ENCODE measurements at places on chromosomes 1 and 21.

- no peak for DNase-seq
These were observed 75.3 kb upstream of the RGS4 start for GRCh38 chr1:162993846-162994245.

DNA sequence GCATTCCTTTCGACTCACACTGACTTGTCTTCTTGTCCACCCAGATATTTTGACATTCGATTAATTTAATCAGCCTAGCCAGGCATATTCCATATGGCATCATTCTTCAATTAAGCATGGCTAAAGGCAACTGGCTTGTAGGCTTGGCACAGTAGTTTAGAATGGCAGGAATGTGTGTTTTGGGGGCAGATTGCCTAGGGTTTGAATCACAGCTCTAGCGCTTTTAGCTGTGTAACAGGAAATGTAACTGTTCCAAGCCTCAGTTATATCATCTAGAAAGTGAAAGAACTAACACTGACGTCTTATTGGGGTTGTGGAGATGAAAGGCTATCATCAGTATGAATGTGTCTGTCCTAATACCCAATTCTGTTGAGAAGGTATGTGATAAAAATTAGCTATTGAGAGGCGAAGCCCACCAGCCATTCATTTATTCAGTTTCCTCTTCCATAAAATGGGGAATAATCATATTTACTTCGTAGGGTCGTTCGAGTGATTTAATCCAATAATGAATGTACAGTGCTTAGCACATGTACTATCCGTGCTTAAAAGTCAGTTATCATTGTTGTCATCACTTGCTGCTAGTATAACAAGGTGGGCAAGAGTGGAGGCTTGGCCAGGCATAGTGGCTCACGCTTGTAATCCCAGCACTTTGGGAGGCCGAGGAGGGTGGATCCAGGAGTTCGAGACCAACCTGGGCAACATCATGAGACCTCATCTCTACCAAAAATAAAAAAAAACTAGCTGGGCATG lies 41.6 kb upstream of the GRHL3 start:
- DNase-seq: peak; percentile 2

DNA sequence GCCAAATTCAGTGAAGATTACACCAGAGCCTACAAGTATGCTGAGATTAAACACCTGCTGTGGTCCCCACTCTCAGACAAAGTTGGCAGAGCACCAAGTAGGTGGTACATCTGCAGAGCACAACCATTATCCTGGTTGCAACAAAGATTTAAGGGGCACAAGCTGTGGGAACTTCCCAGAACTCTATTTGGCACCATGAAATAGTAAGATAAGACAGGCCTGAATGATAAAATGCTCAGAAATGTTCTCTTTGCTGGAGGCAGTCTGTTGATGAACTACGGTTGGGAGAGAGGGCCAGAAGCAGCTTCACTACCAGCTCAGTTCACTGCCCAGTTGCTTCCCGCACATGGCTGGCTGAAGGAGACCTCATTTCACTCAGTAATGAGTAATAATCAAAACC lies 19.9 kb downstream of the RPL5 start:
- DNase-seq: peak; percentile 82

DNA sequence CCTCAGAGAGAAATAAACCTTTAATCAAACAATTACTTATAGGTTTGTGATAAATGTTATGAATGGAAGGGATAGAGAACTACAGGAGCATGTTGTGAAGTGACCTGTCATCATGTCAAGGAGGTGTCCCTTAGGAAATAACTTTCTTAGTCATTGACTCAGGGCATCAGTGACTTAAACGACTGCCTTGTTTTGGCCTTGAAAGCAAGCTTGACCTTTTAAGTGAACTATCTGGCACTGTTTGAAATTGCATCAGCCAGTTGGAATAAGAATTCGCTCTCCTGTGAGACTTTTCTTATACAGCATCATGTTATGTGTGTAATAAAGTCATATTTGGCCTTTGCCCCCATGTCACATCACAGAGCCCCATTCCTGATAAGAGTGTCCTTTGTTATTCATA lies 30.9 kb downstream of the LRRC8B start:
- DNase-seq: no peak

- DNase-seq: no peak
These were observed 5.2 kb downstream of the H6PD start for GRCh38 chr1:9239622-9240401.

GRCh38 chr1:207514890-207515289 lies 18.9 kb downstream of the CR1 start:
- DNase-seq: no peak

DNA sequence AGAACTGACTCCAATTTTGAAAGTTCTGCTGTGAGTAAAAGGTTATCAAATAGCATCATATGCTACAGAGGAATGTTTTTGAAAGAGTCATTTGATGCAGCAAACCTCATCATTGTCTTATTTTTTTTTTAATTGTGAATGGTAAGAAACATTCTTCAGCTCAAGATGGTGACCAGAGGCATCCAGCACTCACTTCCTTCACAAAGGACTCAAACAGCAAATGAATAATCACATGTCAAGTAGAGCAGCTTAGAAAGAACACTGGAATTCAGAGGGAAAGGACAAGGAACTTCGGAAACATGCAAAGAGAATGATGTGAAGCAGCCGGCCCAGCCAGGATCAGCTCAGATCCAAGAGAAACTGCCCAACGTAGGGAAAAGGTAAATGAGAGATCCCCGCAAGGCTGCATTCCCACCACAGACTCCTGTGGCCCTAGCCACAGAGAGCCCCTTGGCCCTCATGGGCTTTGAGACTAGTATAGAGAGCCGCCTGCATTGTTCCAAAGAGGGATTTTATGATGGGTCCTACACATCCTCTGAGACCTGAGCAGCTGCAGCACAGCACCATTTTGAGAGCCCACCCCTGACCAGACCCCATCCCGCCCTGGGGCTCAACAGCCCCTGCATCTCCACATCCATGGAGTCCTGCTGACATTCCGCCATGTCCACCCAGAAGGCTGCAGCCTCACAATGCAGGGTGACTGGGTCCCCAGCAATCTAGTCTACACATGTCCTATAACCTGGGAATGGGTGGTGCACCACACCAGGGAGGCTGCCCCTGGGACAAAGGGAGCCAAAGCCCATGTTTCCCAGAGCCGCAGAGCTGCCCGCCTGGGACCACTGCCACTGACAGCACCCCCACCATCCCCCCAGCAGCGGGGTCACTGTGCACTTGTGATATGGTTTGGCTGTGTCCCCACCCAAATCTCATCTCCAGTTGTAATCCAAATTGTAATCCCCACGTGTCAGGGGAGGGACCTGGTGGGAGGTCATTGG lies 21.2 kb upstream of the UTS2 start:
- DNase-seq: no peak

DNA sequence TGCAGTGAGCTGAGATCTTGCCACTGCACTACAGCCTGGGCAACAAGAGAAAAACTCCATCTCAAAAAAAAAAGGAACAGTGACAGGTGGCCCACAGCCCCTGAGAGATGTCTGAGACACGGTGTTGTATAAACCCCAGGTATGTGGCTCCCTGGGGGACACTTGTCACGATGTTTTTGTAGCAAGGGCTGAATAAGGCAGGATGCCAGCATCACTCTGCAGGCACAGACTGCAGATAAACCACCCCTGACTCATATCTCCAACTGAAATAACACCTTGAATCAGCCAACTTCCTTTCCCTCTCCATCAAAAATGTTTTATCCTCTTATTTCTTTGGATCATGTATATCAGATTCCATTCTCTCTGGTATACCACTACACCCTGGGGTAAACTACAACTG lies 52.5 kb downstream of the NMNAT2 start:
- DNase-seq: peak; percentile 15

DNA sequence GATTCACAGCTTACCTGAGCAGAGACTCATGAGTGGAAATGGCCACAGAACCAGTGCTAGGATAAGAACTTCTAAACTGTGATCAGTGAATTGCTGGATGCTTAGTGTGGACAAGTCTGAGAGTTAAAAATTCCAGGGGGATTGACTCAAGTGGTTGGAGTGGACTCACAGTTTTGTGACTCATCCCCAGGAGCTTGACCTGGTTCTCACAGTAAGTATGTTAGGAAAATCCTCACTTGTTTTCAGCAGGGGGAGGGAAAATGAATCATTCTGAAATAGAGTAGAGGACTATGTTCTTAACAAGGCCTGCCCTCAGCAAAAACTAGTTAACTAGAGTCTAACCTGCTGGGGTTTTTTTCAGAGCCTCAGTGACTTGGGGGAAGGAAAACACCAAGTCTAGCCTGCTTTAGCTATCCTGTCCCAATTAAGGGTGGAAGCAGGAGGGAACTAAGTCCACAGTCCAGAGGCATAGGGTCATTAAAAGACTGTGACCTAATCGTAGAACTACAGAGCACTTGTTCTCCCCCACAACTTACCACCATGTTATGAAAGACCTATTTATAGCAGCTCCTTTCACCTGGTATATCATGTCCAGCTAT lies 6.1 kb upstream of the CDC73 start:
- DNase-seq: no peak

DNA sequence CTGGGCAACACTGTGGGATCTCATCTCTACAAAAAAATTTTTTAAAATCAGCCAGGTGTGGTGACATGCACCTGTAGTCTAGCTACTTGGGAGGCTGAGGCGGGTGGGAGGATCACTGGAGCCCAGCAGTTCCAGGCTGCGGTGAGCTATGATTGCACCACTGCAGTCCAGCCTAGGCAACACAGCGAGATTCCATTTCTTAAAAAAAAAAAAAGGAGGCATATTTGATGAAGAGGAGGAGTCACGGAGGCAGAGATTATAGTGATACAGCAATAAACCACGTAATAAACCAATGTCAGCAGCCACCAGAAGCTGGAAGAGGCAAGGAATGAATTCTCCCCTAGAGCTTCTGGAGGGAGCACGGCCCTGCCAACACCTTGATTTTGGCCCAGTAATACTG lies 4.0 kb downstream of the LIX1L start:
- no peak for DNase-seq

DNA sequence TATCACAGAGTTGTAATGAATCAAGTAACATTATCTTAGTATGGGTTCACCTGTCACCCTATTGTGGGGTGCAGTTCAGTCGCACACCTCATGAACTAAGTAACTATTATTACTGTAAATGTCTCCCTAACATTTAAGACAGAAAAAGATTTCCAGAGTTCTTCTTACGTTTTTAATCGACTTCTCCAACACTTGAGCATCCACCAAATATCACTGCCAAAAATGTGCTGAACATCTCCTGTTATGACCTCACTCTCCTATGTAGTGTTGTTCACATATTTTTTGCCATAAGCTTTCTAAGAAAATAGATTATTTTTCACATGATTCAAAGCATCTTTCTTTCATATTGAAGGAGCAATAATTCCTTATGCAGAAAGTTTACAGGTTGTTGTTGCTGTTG lies 1.3 kb downstream of the TTLL7 start:
- no peak for DNase-seq

DNA sequence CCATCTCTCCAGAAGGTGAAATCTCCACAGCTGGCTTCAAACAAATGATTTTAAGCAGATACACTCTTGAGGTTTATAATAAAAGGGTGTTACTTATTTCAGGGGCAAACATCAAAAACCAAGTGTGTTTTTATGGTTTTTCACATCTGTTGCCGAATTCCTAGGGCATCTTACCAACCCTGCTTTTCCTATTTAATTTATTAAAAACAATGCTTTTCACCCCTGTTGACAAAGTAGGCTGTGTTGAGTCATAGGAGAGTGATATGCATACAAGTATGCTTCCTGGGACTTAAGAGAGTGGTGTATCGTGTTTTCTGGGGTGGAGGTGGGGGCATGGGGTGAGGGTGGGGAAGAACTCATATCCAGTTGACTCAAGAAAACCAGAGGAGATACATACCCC lies 29.3 kb upstream of the IL20 start:
- DNase-seq: no peak

DNA sequence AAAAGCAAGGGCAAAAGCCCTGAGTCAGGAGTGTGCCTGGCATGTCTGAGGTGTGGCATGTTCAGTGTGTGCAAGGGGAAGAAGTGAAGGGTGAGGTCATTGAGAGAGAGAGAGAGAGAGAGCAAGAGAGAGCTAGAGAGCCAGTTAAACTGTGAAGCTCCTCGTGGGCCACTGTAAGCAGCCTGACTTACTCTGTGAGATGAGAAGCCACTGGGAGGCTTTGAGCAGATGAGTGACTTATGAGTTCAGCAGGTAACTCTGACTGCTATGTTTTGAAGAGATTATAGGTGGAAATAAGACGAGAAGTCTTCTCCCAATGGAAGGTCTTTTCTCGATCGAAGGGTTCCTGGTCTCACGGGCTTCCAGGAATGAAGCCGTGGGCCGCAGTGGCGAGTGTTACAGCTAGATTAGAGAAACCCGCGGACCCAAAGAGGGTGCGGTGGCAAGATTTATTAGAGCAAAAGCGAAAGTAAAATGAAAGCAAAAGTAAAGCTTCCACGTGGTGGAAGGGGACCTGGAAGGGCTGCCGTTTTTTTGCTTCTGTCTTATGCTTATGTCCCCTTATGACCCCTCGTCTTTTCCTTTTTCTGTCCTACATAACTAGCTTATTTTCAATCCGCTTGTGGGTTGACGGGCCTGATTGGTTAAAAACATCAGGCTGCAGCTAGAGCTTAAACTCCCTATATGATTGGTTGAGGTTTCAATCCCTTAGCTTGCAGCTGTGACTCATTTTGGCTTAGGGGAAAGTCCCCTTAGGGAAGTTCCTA lies 323.1 kb upstream of the FAM78B start:
- no peak for DNase-seq

GRCh38 chr1:115955228-115955627 lies 21.1 kb upstream of the SLC22A15 start:
- no peak for DNase-seq

GRCh38 chr1:201320168-201320788 lies 37.0 kb downstream of the PKP1 start:
- DNase-seq: peak; percentile 76

- DNase-seq: no peak
These were observed 15.5 kb downstream of the PAXBP1 start for GRCh38 chr21:32756096-32756495.

DNA sequence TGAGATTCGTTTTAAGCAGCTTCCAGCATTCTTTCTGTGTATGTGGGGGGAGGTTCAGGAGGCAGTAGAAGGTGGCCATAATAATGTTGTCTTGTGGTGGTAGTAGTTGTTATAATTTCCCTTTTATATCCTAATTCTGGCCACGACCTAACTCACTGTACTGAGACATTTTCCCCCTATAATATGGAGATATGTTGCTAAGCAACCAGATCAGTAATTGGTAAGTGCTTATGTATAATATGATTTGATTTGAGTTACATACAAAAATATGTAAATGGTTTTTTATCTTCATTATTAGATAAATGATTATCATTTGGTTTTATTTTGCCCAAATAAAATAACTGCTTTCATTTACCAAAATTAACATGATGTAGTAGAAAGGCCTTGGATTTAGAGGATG lies 376.2 kb downstream of the KIF26B start:
- no peak for DNase-seq

DNA sequence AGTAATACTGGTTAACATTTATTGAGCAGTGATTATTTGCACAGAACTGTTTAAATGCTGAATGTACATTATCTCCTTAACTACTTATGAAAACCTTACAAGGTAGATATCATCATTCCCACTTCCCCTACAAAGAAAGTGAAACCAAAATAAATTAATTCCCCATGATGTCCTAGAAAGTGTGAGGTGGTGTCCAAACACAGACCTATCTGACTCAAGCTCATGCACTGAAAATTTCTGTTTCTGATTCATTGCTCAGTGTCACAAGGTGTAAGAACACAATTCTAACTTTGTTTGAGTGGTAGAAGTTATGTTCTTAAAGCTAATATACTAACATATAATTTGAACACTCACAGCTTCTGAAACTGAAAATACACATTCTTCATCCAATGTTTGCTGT lies 178.7 kb downstream of the MRPL39 start:
- no peak for DNase-seq
